ENCODE measurements at places on chromosomes 16 and 17.

GRCh38 chr16:27759967-27760788 lies 210.2 kb downstream of the KATNIP start:
- peak; percentile 40 for DNase-seq

DNA sequence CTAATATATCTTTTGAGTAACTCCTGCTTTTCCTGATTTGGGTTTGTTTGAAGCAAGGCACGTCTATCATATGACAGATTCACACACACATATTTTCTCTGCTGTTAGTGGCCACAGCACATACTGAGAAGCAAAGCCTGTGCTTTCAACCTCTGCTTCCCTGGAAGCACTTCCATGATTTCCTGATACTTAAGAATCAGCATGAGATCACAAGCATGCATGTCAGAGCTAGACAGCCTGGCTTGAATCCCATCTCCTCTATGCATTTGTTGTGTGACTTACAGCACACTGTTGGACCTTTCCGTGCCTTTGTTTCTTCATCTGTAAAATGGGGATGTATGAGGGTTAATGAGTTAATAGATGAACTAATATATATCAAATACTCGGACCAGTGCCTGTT lies 151.1 kb upstream of the NOL11 start:
- no peak for DNase-seq

- DNase-seq: no peak
These were observed 272.9 kb downstream of the UTP18 start for GRCh38 chr17:51533219-51533618.

DNA sequence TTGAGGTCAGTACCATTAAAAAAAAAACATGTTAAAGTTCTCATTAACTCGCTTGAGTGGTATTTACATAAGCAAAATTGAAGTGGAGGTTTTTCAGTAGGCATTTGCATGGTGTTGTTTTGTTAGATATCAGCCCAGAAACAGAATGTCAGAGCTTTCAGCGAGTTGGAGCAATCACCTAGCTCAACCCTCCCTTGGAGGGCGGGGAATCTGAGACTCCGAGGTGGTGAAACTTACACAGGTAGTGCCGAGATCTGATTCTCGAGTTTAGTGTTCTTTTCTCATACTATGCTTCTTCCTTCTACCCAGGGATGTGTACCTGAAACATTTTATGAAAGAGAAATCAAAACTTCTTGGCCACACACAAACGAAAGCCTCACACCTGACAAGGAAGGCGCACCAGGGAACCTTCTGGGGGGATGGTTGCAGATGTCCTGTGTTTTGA lies 6.6 kb downstream of the SEC14L1 start:
- DNase-seq: no peak

DNA sequence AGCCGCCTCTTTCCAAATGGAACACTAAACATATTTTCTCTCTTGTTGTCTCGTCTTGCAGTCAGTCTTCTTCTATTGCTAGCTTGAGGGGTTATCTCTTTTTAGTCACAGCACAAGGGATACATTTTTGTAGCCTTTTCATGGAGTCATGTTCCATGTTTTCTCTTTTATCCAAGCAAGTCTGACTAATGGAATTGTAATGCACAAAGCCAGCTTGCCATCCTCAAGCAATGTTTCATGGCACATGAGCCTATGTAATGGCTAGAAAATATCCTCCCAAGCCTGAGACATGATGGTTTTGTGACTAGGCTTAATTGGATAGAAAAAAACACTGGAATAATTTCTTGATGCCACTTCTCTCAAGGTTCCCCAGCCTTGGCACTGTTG lies 414.6 kb upstream of the GOT2 start:
- DNase-seq: no peak

DNA sequence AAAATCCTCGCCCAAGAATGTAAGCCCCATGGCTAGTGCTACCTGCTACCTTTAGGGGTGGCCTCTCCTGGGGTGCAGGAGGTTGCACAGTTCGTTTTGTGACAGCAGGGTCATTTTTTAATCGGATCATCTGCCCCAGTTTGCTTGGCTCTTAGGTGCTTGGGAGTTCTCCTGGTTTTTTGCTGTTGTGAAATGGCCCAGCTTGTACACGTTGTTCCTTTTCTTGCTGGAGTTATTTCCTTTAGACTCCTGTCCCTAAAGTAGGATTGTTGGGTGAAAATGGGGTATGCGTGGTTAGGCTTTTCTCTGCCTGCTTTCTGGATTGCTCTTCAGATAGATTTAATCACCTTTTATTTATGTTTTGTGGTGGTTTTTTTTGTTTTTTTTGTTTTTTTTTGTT lies 25.8 kb downstream of the ABCC1 start:
- no peak for DNase-seq

- no peak for DNase-seq
These were observed 12.7 kb downstream of the JUP start for GRCh38 chr17:41773731-41774193.

GRCh38 chr17:17886226-17886625 lies 49.4 kb upstream of the SREBF1 start:
- peak; percentile 36 for DNase-seq

GRCh38 chr17:979539-980405 lies at the start of gene NXN:
Gene NXN (minus strand): TSS chr17:979776.
- DNase-seq: no peak

GRCh38 chr17:56165072-56165641 lies 11.9 kb downstream of the ANKFN1 start:
- no peak for DNase-seq

DNA sequence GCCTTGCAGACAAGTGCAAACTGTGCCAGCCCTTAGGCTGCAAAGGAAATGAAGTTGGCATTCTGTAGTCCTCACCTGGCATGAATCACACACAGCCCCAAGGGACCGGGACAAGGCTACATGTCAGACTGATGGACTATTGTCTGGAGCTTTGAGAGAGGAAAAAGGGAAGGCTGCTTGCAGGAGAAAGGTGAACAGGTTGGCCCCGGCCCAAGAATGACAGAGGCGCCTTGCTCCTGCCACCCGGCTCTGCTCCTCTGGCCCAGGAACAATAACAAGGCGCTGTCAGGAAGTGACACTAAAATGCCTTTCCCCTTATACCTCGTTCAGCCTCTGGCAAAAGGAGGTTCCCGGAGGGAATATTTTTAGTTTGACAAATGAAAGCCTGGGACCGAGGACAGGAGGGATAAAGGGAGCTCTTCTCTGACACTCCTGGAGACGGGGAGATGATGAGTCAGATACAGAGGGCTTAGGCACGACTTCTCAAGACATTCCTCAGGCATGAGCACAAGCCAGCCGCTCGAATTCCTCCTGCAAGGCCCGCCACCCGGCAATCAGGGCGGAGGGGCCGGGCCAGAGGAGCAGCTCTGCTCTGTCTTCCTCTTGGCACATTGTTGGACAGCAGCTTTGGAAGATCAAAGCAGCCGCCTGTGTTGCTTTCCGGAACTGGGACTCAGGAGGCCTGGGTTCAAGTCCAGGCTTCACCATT lies 105.8 kb downstream of the NOG start:
- no peak for DNase-seq

GRCh38 chr16:55283812-55284717 lies 39.9 kb upstream of the IRX6 start:
- no peak for DNase-seq

DNA sequence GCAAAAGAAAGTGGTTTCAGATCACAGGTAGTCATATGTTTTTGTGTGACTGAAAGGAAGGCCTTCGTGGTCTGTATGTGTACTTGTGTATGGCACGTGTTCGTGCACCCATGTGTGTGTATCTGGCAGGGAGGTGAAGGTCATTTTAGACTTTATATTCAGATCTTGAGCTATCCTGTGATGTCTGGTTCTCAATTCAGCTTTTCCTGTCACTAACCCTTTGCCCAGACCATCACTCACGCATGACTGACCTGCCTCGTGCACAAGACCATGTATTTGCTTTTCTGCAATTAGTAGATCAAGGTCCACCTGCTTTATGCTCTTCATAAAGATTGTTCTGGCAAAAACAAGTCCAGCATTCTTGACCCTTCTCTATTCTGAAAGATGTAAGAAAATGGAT lies 139.7 kb upstream of the MAF start:
- DNase-seq: no peak

- DNase-seq: no peak
These were observed 775 bp upstream of the SP6 start for GRCh38 chr17:47851764-47852112.

Data from DMS 273 treated with DMSO at 0.1 percent for 48 hours (cell line).